ENCODE measurements at places on chromosomes 2 and 18. TPM values are rescaled to one million over a fixed set of nuclear protein-coding genes. Genes with fewer than 3 reads are reported as not detected.

- no peaks in the 10 kb centered on the region for H3K36me3 ChIP-seq
- no peak overlapping the region for H3K27ac ChIP-seq
- no peak overlapping the region for H3K4me3 ChIP-seq
- no peaks in the 10 kb centered on the region for H3K27me3 ChIP-seq
- DNase-seq: no peak
- H3K4me1 ChIP-seq: no peaks in the 10 kb centered on the region
These were observed 7.2 kb downstream of the BOLL start for GRCh38 chr2:197777823-197778407.

- no peak for DNase-seq
- no peaks in the 10 kb centered on the region for H3K4me1 ChIP-seq
- no peaks in the 10 kb centered on the region for H3K27me3 ChIP-seq
- H3K4me3 ChIP-seq: no peak overlapping the region
- H3K27ac ChIP-seq: no peak overlapping the region
These were observed 24.2 kb downstream of the LDLRAD4 start for GRCh38 chr18:13242797-13243196.

DNA sequence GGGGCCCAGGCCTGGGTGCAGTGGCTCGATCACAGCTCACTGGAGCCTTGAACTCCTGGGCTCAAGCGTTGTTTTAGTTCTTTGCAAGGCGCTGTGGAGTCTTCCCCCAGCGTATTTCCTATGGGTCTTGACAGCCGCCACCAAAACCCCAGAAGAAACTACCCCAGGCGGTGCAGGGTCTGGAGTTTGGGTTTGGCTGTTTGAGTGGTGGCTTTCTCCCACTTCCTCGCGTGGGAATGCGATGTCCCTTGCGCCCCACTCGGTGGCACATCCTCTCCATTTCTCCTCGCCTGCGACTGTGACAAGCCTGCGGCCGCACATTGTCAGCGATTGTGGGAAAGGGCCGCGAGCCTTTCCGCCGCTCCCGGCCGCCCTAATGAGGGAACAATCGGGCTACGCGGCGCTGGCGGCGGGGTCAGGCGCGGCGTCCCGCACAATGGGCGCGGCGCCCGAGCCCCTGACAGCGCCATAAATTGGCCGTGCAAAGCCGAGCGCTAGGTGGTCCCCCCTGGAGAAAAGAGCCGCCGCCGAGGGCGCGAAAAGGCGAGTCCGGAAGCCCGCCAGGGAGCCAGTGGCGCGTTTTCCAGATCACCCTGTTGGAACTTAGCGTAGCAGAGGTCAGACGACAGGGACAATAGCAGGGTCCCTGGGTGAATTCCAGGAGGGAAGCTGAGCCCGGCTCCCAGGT lies 194.9 kb upstream of the POU3F3 start:
- peaks cover 11% of the 10 kb centered on the region for H3K4me1 ChIP-seq
- no peaks in the 10 kb centered on the region for H3K36me3 ChIP-seq
- peaks cover 48% of the 10 kb centered on the region for H3K27me3 ChIP-seq
- DNase-seq: peak; percentile 70
- no peak overlapping the region for H3K4me3 ChIP-seq

DNA sequence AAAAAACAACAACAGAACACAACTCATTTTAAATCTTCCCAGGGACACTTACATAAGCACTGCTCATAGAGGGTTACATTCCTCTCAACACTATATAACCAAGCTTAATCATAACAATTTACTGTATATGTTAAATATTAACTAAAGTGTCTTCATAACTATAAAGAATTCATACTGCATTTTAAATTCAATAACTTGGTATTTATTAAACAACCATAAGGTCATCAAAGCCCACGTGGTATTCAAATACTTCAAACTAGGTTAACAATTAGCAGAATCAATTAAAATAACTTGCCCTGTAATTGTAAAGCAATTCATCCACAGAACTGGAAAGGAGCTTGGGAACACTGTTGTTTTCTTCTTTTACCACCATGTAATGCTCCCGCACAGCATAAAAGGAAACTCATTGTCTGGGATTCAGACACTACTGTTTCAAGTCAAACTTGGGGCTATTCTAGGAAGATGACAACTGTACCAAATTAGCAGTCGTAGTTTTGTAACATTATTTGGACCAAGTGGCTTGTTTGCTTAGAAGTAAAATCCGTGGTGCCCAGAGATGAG lies 10.4 kb downstream of the GAREM1 start:
- no peaks in the 10 kb centered on the region for H3K36me3 ChIP-seq
- no peak for DNase-seq
- no peaks in the 10 kb centered on the region for H3K27me3 ChIP-seq
- no peaks in the 10 kb centered on the region for H3K4me1 ChIP-seq
- peak overlapping the region; percentile 7 for H3K4me3 ChIP-seq

GRCh38 chr2:102208774-102209173 lies 22.0 kb downstream of the IL1RL2 start:
- H3K27ac ChIP-seq: no peak overlapping the region
- H3K4me1 ChIP-seq: no peaks in the 10 kb centered on the region
- H3K27me3 ChIP-seq: no peaks in the 10 kb centered on the region

The CNTNAP5 gene
- total RNA-seq: not detected

Measured in heart left ventricle (tissue), 16 donors.